ENCODE measurements at places on chromosomes 5 and 9. TPM values are rescaled to one million over a fixed set of nuclear protein-coding genes. Genes with fewer than 3 reads are reported as not detected.

Gene DIRAS2
- total RNA-seq = not detected

DNA sequence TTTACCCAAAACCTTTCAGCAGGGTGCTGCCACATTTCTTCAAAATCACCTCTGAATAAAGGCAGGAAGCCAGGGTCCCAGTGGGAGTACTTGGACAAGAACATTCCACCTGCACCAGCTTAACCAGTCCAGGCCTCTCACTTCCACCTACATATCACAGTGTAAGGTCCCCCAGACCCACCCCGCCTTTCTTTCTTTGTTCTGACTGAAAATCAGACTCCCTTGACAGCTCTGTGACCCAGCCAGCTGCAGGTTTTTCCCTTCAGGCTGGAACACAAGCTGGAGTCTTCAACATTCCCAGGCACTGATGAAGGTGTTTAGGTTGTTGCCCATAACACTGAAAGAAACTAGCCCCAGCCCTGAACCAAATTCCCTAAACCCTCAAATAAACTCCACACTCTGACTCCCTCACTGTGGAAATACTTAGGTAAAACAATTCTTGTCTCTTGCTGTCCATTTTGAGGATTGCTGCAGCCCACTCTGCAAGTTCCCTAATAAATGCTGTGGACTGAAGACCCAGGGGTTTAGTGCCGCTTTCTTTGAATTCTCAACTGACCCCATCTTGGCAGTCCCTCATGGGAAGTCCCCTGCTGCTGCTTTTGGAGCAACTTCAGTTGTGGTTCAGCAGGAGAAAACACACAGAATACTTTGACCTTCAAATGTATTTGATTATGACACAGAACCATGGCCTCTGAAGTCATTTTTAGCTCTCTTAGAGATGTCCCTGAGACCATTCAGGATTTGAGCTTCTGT lies 24.8 kb downstream of the P4HA2 start:
- DNase-seq = no peak

Gene CCL21
- total RNA-seq = 66.0 TPM

Gene RNF183
- total RNA-seq = not detected
